Choroid plexus epithelial cell (primary cell): ENCODE measurements at places on chromosomes 3 and 15.

GRCh38 chr3:188259596-188259995, 105.6 kb downstream of the LPP start:
- DNase-seq, result no peak

DNA sequence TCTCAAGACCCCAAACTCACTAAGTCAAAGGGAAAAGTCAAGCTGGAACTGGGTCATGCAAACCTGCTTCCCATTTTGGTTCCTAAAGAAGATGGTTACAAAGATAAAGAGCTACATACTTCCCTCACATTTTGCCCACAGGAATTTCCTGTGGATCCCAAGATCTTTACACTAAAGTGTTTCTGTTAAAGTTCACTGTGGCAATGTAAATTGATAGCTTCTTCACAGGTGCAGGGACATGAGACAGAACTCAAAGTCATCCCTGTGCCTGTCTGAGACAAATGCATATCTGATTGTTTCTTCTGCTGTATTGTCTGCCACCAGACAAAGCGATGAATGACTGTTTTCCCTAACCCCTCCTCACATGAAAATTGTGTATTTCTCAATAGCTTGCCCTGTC, 567.8 kb downstream of the ZIC1 start:
- DNase-seq, result peak; percentile 13

GRCh38 chr3:153055217-153055616, 106.8 kb upstream of the RAP2B start:
- no peak for DNase-seq

GRCh38 chr3:11120091-11120805, 34.0 kb upstream of the HRH1 start:
- peak; percentile 44 for DNase-seq

DNA sequence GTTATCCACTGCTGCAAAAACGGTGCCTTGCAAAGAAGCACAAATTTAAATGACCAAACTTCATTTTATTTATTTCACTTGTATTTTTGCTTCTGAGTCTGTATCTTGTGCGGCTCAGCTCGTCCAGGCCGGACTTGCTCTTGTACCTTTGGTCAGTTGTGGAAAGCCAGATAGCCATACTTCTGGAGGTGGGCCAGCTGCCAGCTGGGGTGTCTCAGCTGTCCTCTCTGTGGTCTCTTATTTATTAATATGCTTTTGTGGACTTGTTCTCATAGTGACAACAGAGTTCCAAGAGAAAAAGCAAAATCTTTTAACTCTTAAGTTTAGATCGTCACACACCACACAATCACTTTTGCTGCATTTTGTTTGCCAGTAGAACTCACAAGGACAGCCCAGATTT, 87.7 kb downstream of the IL1RAP start:
- DNase-seq, result no peak

GRCh38 chr15:45091576-45091975, 22.4 kb downstream of the DUOX2 start:
- no peak for DNase-seq

DNA sequence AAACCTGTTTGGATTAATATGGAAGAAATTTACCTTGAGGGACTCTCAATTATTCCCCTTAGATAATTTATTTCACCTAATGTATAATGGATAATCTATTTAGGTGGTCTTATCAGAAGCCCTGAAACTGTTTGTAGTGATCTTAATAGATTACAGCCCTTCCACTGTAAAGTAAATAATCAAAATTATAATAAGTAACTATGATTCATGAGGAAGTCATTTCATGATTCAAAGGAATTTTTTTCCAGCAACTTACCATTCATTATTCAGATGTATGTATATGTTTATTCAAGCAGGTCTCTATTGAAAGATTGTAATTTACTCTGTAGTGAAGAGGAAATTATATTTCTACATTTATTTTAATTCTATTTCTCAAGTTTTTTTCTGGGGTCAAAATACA, 250.6 kb upstream of the ROBO1 start:
- peak; percentile 35 for DNase-seq

GRCh38 chr15:26831951-26832350, 34.9 kb upstream of the GABRA5 start:
- no peak for DNase-seq

DNA sequence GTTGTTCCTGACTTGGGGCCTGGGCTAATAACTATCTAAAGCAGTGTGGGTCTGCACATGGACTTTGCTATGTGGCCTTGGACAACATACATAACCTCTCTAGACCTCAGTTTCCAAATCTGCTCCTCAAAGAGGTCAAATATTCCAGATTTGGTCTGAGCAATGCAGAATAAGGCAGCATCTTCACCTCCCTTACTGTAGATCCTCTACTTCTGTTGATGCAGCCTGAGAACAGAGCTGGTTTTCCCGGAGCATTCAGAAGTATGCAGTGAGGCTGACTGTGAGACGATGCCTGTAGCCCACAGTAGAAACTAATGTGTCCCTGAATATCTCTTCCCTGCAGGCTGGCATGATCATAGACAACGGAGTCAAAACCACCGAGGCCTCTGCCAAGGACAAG, 65.3 kb downstream of the MESD start:
- DNase-seq, result no peak

DNA sequence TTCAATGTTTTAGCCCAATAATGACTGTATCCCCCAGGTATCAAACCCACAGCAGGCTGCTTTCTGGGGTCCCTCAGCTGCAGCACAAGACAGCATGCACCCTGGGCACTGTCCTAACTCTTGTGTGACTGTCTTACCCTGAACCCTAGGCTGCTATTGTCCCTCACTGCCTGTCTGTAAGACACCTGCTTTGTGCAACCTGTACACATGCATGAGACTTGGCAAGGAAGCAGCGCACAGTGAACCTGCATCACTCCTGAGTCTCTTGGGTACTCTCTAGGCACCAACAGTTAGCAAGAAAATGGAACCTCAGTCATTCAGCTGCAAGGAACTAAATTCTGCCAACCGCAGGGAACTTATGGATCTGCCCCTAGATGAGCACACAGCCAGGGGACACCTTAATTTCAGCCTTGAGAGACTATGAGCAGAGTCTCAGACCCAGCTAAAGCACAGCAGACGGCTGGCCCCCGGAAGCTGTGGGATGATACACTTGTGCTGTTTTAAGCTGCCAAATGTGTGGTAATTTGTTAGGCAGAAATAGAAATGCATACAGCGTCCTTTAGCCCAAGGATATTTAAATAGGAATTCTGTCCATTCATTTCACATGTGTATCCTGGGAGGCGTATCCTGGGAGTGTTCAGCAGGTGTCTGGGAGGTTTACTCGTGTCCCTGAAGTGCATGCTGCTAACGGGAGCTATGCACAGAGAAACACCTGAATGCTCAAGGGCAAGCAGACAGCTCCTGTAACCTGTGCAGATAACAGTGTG, 223.8 kb downstream of the KLF13 start:
- no peak for DNase-seq

DNA sequence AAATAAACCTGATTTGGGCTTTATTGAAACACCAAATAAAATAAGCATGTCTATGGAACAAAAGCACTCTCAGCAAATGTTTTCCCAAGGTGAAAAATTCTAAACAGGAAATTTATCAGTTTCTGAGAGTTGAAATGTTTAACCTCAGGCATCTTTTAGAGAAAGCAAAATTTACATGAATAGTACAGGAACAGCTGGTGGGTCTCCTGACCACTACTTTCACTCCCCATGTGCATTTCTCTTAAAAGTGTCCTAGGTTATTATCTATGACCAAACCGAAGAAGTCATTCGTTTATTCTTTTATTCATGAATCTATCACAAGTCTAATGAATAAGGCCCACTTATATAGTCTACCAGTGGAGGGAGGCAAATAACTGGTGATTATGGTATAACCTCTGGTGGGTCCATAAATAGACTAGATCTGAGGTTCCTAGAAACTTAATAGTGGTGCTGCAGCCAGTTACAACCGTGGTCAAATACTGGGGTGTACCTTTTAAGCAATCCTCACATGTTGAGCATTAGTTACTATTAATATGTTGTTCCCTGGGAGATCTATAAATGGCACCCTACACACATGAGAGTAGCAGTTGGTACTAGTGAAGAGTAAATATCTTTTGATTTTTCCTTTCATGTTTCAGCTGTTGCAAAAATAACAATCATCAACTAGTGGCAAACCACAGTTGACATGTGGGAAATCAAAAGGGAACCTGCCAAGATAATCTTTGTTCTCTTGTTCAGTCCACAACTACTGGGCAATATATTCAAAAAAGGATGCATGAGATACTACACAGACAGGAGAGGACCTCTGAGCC, 169.3 kb upstream of the STAC start:
- peak; percentile 6 for DNase-seq

DNA sequence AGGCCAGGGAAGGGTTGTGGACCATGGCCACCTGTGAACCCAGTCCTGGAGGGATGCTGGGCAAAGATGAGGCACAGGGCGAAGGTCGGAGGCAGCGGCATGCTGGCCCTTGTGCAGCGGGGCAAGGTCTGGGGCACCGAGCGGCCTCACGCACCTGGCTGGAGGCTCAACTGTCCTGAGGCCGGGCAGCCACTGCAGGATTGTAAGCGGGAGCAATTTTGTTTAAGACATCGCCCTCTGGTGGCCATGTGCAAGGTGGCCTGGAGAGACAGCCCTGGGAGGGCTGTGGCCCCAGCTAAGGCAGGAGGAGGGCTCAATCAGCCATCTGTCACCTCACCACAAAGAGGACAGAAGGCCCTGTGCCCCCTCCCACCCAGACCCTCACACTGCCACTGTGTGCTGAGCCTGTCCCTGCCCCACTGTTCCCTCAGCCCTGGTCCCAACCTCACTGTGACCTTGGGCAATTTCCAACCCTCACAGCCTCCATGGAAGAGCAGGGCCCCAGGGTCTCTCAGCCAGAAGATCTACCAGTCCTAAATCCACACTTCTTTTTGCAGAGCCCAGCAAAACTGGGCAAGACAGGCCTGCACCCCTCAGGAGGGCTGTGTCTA, 46.2 kb downstream of the TPRA1 start:
- DNase-seq, result peak; percentile 79

DNA sequence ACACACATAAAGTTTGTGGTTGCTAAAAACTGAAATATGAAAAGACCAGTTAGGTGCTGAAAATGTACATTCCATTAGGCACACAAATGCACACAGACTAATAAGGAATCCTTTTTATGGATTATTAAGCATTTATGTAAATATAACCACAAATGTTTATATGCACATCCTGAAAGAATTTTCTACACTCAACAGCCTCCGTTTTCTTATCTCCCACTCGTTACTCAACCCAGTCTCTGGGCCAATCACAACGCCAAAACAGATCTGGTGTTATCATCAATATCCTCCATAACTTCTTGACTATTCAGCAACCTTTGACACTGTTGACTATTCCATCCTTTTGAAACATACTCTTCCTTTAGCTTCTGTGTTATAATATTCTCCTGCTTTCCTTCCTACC, 136.4 kb downstream of the ATP8B4 start:
- DNase-seq, result peak; percentile 65

- DNase-seq, result no peak
These were observed 65.9 kb downstream of the IGF2BP2 start for GRCh38 chr3:185758912-185759311.

DNA sequence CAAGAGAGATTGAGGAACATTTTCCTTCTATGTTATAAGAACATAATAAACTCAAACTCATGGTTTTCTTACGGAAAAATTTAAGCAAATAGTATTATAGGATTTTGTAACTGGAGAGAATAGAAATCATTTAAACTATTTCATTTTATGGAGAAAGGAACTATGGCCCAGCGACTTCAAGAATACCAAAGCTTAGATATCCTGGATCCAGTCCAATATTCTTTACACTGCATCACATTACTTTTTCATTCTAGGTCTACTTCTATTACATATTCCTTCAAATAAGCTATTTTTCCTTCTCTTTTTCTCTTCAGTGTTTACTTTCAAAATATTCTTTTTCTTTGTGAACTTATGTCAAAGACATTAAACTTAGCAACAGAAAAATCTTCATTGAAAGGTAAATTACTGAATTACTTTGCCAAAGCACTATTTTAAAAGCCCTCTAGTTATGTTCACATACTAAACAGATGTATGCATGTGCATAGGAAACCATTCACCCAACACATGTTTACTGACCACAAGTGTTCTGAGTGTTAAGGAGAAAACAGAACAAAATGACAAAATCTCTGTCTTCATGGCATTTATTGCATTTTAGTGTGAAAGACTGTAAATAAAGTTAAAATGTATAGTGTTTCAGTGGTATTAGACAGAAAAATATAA, 20.4 kb downstream of the KPNA4 start:
- DNase-seq, result peak; percentile 56
